ENCODE measurements at places on chromosomes 1 and 21. TPM values are rescaled to one million over a fixed set of nuclear protein-coding genes. Genes with fewer than 3 reads are reported as not detected.

The BTBD8 gene
- total RNA-seq: 4.1 TPM

The AMY1C gene
- total RNA-seq: not detected

The NES gene
- 32.2 TPM for total RNA-seq

The FNDC5 gene
- 0.22 TPM for total RNA-seq

The NPHS2 gene
- total RNA-seq: not detected

The TMEM240 gene
- 7.2 TPM for total RNA-seq

The SH3D21 gene
- total RNA-seq: 6.2 TPM

The TDRD5 gene
- under 0.01 TPM for total RNA-seq

The RBM11 gene
- 0.12 TPM for total RNA-seq

The GBP1 gene
- total RNA-seq: 27.7 TPM

The DCST1 gene
- not detected for total RNA-seq

The NEGR1 gene
- 22.5 TPM for total RNA-seq

The CRABP2 gene
- total RNA-seq: 17.0 TPM

The ANKRD34A gene
- 0.33 TPM for total RNA-seq

The SELE gene
- total RNA-seq: not detected

The DAB1 gene
- 0.12 TPM for total RNA-seq

The CELA2B gene
- total RNA-seq: not detected

The CHRNB2 gene
- under 0.01 TPM for total RNA-seq

All from uterine smooth muscle cell (primary cell).